ENCODE measurements at places on chromosomes 13 and 19.

GRCh38 chr19:39038098-39038497 lies 5.7 kb upstream of the FBXO27 start:
- no peak for DNase-seq

DNA sequence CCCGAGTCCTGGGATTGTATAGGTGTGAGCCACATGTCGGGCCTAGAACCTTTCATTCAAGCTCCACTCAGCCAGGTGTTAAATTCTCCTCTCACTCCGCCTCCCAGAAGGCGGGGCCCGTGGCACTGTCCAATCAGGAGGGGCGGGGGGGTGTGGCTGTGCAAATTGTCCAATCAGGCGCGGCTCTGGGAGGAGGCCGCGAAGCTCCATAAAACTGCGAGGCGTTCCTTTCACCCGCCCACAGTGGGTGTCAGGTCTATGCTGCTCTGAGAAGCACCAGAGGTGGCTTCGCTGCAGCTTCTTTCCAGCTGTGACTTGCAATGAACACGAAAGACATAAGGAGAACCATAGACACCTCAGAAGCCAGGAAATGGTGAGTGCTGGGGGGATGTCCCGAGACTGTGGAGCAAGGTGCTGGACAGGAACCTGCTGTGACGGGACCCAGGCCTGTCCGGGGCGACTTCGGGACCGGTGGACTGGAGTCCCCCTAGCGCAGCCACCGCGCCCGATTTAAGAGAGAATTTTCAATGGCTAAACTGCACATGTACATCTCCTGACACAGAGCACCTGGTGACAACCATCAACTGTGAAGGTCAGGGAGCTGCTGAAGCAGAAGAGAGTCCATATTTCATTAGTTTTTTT lies 3.0 kb upstream of the ZNF136 start:
- no peak for DNase-seq

DNA sequence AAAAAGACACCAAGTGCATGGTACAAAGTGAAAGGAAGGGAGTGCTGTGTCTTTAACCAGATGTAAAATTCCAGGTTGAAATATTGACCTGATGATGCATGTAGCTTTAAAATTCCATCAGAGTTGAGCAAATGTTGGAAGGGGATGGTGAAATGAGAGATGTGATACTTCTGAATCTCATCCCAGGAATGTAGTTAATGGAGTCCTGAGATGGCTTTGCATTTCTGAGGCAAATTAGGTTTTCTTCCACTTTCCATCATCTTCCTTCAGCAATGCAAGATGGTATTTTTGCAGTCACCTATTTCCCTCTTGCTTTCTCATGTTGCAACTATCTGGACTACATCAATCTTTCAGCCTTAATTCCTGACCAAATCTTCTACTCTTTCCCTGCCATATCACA lies 194.1 kb upstream of the MIR17HG start:
- DNase-seq, result no peak

DNA sequence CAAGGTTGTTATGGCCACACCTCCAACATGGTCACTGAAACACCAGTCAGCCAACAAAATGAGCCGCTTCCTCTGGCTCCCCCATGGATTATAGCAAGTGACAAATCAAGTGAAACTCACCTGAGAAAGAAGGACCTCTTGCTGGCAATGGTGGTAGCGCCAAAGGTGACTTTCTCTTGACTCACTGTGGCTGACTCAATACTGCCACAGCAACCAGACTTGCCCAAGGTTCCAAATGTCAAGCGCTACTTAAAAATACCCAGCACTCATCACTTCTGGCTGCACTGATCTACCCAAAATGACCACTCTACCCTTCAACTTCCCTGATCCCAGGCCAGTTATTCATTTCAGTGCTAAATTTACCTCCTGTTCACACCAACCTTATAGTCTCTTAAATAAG lies 495.5 kb downstream of the FOXO1 start:
- DNase-seq, result no peak

GRCh38 chr13:21638319-21639282 lies 32.3 kb upstream of the FGF9 start:
- DNase-seq, result peak; percentile 60

- DNase-seq, result no peak
Measured at GRCh38 chr13:51167393-51168191, 54.6 kb upstream of the FAM124A start.

GRCh38 chr13:81246556-81246955 lies 905.6 kb upstream of the SPRY2 start:
- DNase-seq, result no peak

DNA sequence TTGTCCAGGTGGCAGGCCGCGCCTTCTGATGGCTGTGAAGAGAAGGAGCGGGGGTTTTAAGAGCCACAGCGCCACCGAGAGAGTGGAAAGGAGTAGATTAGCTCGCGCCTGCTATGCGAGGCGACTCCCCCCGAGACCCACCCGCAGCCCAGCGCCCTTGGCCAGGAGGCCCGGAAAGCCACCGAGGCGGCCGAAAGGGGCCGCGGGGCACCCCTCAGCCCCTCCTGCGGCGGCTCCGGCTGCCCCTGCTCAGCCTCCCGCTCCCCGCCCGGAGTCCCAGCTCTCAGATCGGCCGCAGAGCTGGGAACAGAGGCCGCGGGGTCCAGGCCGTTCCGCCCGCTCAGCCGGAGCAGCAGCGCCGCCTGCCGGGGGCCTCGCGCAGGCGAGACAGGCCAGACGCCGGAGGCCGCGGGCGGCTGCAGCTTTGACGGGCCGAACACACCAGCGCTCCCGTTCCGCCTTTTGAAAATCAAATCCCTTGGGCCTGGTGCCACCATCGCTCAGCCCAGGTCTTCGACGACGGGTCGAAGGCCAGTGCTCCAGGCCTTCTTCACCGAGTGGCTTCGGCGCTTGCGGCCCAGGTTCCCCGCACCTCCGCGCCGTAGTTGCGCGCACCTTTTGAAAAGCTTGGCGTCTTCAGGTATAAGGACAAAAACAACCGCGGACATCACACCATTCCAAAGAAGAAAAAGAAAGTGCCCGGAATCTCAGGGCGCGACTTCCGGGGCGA lies 15.3 kb downstream of the CDX2 start:
- DNase-seq, result peak; percentile 49

All from CD4-positive, alpha-beta T cell treated with Interleukin-12 subunit alpha and Interleukin-12 subunit beta, for 1 hour (primary cell).